ENCODE measurements at places on chromosomes 3 and 15.

GRCh38 chr3:152365766-152366593, 97.3 kb downstream of the MBNL1 start:
- DNase-seq: no peak

DNA sequence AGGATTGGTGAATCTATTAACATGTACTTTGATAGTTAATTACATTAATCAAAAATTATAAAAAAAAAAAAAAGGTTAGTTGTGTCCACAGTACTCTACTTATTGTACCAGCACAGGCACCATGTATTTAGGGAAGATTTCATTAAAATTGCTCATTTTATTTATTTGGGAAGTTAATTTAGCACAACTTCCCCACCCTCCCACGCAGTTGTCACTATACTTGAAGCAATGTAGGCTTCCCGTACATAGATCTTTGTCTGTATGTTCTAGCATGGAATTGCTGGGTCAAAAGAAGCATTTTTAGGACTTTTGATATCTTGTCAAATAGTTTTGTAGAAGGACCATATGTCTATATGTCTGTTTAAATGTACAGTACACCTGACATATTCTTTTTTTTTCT, 4.4 kb downstream of the GPR27 start:
- DNase-seq: no peak

- no peak for DNase-seq
Measured at GRCh38 chr3:150890295-150890694, 14.9 kb downstream of the MINDY4B start.

GRCh38 chr3:51408813-51409212, 17.7 kb downstream of the RBM15B start:
- no peak for DNase-seq

DNA sequence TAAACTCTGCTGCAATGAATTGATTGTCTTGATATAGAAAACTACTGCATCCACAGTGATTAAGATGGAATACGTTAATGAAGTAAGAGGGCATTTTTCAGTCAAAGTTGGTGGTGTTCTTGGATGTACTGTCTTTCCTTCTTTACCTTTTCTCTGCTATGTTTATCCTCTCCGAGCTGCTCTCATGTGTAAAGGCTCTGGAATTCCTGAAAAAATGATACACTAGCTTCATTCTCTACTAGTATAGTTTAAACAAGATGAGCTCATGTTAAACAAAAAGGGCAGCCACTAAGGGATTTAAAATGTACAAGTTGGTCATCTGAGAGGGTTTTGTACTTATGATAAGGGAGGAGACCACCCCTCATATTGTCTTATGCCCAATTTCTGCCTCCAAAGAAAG, 504.6 kb upstream of the NECTIN3 start:
- DNase-seq: peak; percentile 34

GRCh38 chr15:28147801-28148200, 48.7 kb upstream of the OCA2 start:
- no peak for DNase-seq

GRCh38 chr3:13879946-13880810, at the start of gene WNT7A:
Gene WNT7A, minus strand, starts transcription at chr3:13880071. Its CDS starts 255 bp downstream, at chr3:13879816.
- DNase-seq: no peak

- no peak for DNase-seq
Measured at GRCh38 chr3:186653984-186654383, 11.8 kb upstream of the HRG start.

GRCh38 chr15:59333401-59334075, 39.1 kb downstream of the MYO1E start:
- DNase-seq: no peak

- DNase-seq: peak; percentile 29
Measured at GRCh38 chr3:146421819-146422759, 47.3 kb downstream of the PLSCR2 start.

DNA sequence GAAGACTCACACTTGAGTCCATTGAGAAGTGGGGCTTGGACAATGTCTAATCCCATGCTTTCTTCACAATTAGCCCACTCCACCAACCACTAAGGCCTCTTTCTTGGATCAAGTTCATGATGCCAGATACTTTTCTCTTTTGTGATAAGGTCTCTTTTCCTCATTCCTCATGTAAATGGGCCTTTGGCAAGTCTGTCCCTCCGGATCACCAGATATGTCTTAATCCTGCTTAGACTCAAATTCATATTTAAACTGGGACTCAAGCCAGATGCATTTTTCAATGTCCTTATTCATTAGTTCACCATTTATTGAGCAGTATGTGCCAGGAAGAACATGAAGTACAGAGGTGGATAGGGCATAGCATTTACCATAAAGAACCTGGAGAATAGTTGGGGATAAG, 671.1 kb downstream of the TBL1XR1 start:
- DNase-seq: no peak

GRCh38 chr15:100914876-100915275, 4.3 kb upstream of the LRRK1 start:
- no peak for DNase-seq

DNA sequence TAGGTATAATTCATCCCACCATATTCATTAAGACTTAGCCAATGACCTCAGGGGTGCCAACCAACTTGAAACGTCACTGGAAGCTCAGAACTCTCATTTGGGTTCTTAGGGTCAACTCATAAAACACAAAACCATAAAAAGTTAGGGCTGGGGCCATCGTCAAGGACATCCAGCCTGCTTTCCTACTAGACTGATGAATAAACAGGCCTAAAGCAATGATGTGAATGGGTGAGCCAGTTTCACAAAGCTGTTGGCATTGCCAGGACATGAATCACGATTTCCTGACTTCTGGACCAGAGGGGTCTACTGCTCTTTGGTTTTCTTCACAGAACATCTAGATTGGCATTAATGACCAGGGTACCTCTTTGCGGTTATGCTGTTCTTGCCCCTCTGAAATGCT, 64.7 kb downstream of the EOMES start:
- DNase-seq: no peak

DNA sequence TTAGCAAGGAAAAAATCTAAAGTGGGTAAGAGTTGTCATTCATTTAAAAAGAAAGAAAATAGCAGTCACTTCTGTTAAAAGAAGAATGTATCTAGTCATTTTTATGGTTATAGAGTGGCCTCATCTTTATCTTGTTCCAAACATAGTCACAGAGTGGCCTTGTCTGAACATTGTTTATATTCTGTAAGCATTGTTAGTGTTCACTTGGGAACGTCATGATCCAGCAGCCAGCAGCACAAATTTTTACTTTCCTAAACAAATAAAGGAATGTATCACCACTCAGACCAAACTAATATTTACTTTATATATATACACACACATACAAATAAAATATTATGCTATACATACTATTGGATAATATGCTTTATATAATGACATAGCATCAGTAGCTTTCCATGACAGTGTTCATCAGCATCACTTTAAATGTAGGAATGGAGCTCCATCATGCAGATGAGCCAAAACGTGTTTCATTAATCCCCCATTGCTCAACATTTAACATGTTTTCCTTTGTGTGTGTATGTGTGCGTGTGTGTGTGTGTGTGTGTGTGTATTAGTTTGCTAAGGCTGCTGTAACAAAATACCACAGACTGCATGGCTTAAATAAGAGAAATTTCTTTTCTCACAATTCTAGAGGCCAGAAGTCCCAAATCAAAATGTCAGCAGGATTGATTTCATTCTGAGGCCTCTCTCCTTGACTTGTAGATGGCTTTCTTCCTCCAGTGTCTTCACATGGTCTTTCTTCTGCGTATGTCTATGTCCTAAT, 39.6 kb upstream of the GYG1 start:
- no peak for DNase-seq

- DNase-seq: no peak
Measured at GRCh38 chr15:91098451-91098850, 1.6 kb upstream of the SV2B start.

DNA sequence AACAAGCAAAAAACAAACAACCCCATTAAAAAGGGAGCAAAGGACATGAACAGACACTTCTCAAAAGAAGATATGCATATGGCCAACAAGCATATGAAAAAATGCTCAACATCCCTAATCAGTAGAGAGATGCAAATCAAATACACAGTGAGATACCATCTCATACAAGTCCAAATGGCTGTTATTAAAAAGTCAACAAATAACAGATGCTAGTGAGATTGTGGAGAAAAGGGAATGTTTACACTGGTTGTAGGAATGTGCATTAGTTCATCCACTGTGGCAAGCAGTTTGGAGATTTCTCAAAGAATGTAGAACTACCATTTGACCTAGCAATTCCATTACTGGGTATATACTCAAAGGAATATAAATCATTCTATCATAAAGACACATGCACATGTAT, 44.5 kb downstream of the RIOX2 start:
- peak; percentile 15 for DNase-seq

DNA sequence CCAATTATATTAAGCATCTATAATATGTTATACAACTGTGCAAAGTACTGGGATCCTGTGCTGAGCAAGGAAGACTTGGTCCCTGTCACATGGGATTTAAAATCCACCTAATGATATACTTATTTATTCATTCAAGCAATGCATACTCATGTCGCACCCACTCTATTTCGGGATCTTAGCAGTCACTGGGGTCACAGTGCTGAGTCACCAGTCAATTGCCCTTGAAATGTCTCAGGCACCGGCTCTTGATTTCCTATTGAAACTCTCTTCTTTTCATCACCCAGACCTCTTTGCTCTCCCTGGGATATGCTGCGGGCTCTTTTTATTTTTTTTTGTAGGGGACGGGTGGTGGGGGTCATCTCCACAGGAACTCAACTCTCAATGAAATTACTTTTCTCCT, 194.5 kb upstream of the GAP43 start:
- DNase-seq: no peak

- no peak for DNase-seq
Measured at GRCh38 chr15:63156755-63157117, 541 bp downstream of the RPS27L start.

DNA sequence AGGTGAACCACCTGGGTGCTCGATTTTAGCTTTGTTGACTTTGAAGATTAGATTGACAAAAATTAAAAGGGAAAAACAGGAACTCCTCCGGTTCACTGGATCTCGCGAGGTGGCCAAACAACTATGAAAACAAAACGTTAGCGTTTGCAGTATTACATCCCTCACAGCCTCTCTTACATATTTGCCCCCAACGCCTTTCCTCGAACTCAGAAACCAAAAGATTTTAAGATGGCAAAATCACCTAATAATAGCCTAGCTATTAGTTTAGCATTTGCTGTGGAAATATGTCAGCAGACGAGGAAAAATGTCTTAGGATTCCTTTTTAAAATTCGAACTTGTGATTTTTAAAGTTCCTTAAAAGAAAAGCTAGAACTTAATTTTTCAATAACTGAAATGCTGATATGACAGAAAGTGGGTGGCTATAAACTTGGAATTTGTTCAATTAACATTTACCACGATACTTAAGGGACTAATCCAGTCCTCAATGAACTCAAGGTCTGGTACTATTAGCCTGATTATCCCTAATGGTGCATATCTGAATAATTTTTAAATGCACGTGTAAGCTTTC, 491 bp upstream of the SENP7 start:
- DNase-seq: peak; percentile 10

GRCh38 chr3:154029926-154030325, 91.3 kb upstream of the ARHGEF26 start:
- no peak for DNase-seq

DNA sequence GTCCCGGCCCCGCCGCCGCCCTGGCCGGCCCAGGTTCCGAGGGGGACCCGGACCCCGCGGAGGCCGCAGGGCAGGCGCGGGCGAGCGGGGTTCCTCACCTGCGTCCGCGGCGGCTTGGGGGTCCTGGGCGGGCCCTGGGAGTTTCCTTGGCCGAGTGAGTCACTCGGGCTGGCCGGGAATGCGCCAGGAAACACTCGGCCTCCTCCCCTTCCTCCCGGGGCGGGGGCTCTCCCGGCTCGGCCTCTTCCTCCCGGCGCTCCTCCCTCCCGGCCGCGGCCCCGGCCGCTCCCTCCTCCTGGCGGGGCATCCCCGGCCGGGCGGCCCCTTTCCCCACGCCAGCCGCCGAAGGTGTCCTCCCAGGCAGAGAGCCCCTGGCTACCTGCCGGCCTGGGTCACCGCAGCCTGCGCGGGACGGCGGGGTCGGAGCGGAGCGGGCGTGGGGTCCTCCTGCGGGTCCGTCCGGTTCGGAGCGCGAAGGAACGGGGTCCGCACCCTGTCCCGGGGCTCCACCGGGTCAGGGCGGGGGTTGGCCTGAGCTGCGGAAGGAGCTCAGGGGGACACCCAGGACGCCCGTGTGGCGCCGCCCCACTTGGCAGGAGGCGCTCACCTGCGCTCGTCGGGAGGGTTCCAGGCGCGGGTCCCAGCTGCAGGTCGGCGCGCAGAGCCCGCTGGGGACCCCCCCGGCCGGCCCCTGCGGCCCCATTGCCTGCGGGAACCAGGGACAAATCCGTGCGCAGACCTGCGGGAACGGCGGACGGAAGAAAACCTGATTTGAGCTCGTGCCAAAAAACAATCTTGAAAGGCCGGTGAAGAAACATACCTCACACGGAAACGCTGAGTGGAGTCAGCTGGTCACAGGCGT, at the start of gene CYFIP1:
CYFIP1 (minus strand) TSS at position 180 of the 862 bp plus-strand sequence. CDS start 33,083 bp downstream, outside the sequence.
- peak; percentile 37 for DNase-seq

DNA sequence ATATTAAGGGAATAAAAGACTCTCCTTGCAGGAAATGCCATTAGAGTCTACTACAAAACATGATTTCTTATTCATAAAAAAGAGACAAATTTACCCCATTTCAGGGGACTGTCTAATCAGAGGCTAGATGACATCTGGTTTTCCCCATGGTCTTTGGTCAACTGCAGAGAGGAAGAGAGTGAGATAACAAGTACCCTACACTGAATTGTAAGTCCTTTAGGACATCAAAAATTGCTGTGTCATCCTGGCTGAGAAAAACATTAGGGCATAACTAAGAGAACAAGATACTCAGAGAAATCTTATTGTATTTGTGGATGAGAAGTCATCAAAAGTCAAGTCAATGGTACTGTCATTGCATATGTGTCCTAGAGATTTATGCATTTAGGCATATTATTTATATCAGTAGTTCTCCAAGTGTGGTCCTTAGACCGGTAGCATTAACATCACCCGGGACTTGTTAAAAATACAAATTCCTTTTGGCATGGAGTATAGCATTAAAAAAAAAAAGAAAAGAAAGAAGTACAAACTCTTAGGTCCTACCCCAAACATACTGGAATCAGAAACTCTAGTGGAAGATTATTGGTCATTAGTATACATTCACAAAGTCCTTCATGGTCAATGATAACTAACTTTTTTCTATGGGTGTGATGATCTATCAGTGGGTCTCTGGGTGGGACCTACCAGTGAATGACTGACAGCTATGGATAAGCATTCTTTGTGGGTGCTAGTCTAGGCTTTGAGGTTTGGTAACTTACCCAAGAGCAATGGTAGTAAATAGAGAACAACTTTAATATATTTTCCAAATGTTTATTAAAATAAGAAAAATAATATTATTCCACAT, 29.0 kb upstream of the TBC1D5 start:
- no peak for DNase-seq

DNA sequence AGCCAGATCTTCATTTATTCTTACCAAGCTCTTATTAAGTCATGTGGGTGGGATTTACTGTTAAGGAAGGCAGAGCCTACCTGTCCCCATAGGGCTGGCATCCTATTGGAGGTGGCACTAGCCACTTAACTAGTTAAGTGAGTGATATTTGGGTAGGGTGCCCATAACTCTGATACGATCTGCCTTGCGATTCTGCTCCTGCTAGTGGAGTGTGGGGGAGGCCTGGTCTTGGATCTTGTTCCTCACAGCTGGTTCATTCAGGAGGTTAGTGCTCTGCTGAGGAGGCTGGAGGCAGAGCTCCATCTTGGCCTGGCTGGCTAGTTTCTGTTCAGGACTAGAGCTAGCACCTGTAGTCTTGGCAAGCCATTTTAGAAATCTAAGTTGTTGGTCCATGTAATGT, 9.3 kb downstream of the BAHD1 start:
- DNase-seq: no peak

- no peak for DNase-seq
Measured at GRCh38 chr3:46537316-46537715, 28.8 kb downstream of the LRRC2 start.
